NCI-H1092 treated with DMSO at 0.1 percent for 48 hours (cell line): ENCODE measurements at places on chromosomes 2 and 18.
A peak's percentile ranks its signal among the peaks of the same experiment; 100 is the strongest.

DNA sequence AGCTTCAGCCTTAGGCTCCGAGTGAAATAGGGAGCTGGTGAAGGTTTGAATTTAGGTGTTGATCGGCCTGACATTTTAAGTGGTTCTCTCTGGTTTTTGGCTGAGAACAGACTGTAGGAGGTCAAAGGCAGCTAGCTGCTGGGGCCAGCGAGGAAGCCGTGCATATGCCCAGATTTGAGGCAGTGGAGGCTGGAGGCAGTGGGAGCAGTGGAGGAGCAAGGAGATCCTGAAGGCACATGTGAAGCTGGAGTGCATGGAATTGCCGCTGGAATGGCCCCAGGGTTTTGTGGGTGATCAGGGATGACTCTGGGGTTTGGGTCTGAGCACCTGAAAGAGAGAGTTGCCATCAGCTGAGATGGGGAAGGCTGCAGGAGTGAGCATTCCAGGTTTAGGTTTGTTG is 25.1 kb downstream of the STEAP3 start:
- DNase-seq = no peak

DNA sequence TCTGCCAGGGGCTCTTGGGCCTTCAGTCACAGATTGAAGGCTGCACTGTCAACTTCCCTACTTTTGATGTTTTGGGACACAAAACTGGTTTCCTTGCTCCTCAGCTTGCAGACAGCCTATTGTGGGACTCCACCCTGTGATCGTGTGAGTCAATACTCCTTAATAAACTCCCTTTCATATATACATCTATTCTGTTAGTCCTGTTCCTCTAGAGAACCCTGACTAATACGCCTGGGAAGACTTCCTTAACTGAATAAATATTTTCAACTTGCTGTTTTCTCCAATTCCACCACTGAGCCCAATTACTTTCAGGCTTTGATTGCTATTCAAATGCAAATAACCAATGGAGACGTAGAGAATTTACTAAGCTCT is 61.4 kb upstream of the CCDC195 start:
- no peak for DNase-seq

GRCh38 chr18:47441914-47442313 is 190.5 kb upstream of the SKOR2 start:
- no peak for DNase-seq

DNA sequence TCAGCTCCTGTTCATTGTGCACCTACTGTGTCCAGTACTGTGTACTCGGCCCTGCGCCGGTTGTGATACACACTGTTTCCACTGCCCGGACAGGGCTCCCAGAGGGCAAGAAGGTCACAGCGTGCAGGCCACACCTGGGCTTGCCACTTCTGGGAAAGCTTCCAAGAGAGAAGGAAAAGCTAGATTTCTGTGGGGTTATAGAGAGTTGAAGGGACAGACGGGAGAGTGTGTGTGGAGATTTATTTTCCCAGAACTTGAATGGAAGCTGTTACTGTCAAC is 3.8 kb upstream of the CNDP1 start:
- DNase-seq = no peak

DNA sequence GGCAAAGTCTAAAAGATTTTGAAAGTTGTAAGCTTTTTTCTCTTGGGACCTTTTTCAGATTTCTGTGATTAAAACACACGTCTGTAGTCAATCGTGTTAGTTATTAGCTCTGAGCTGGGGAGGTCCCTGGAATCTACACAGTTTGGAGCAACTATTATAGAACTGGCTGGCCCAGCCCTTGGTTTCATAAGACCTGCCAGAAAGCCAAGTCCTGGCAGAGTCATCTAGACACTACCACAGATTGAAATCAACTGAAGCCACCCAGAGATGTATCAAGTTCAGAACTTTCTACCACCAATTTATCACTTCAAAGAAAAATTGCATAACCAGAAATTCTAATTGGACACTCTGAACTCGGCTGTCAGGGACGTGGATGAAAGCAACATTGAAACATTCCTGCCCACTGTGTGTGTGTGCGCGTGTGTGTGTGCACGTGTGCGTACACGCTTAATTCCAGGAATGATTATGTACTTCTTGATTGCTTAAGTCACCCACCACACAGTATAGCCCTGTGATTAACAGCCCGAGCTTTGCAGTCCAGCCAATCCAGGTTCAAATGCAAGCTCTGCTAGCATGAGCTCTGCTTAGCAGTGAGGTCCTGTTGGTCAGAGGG is 126.3 kb downstream of the TPGS2 start:
- no peak for DNase-seq

DNA sequence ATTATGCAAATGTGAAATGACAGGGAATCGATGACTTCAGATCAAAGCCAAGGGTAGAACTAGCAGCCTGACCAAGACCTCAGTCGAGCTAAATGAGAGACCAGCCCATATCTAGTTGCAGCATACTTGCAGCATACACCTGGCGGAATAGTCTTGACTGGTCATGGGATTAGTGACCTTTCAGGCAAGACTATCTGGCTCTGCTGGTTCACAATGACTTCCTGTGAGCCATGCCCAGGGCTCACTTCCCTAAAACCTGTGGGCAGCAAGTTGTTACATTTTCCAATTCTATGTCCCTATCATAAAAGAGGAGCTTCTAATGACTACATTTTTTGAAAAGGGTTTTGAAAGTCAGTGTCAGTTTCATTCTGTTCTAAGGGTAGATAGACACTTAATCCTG is 1624.9 kb upstream of the CELF4 start:
- DNase-seq = no peak

- no peak for DNase-seq
These were observed 155.8 kb upstream of the KLF7 start for GRCh38 chr2:207321514-207321913.

DNA sequence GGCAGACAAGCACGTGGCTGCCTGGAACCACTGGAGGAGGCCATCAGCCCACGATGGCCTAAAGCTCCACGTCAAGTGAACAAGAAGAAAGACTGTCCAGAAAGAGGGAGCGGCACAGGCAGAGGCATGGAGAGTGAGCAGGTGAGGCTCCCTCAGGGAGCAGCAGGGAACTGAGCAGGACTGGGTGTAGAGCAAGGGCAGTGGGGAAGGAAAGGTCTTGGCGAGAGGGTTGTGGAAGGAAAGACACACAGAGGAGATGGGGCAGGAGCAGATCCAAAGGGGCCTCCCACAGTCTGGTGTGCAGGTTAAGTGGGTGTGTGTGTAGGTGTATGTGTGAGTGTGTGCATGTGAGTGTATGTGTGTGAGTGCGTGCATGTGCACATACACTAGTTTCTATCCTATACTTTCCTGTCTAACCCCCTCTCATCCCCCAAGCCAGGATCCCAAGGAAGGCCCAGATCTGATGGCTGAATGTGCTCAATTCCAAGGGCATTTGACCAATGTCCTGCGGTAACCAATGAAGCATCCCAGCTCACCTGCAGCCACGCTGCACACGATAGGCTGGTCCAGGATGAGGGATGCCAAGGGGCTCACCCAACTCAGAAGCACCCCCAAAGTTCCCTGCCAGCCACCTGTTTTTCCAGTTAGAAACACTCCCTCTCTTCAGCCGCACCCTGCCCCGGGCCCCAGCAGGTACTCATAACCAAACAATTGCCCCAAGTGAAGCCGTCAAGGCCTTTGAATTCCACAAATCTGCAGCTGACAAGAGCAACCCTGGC is 262.5 kb upstream of the RAB6C start:
- no peak for DNase-seq

- DNase-seq = no peak
These were observed 22.1 kb upstream of the DOCK10 start for GRCh38 chr2:225064362-225064761.

DNA sequence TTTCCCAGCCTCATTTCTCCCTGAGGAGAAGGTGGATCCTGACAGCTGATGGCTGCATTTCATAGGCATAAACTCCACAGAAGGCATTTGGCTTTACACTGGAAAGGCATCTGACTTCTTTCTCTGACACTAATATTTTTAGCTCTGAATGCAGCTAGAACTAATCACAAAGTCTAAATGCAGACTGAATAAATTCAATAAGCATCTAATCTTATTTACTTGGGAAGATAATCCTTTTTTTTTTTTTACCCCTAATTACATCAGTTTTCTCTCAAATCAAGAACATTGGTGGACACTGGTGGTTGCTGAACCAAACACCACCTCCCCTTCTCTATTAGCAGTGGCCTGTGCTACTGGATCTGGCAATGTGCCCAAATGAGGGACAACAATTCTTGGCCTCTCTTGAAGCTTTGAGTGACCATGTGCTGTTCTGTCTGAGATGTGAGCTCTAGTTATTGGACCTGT is 50.9 kb upstream of the CD226 start:
- peak; percentile 6 for DNase-seq

GRCh38 chr2:35163948-35164347 is 1191.6 kb upstream of the CRIM1 start:
- no peak for DNase-seq

- peak; percentile 49 for DNase-seq
These were observed 69.2 kb downstream of the RNF144A start for GRCh38 chr2:6986301-6986911.

DNA sequence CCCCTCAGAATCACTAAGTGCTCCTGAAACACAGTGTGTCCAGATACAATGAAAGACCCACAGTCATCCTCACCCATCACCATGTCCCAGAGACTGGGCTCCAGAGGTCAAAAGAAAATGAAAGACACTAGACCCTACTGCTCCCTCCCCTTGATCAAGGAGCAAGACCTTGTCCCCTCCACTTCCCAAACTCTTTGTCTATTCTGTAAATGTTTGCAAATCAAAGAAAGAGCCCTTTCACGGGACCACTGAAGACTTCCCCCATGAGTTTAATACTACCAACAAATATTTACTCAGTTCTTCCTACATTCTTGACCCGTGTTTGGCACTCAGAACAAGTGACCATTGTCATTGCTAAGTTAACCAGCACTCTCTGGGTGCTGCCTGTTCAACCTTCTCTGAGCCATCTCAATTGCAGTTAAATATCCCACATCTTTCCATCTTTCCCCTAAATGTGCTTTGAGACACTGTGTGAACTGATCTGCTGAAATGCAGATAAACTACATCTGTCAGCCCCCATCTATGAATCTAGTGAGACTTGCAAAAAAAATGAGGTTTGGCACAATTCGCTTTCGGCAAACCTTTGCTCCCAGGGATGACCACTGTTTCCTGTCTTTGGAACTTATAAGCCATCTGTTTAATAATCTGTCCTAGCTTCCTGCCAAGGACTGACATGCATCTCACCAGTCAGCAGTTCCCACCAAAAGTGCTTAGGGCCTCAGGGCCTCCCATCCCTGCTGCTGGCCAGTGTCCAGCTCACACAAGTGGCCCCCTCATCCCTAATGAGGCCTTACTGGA is 170.3 kb downstream of the GFPT1 start:
- DNase-seq = no peak

DNA sequence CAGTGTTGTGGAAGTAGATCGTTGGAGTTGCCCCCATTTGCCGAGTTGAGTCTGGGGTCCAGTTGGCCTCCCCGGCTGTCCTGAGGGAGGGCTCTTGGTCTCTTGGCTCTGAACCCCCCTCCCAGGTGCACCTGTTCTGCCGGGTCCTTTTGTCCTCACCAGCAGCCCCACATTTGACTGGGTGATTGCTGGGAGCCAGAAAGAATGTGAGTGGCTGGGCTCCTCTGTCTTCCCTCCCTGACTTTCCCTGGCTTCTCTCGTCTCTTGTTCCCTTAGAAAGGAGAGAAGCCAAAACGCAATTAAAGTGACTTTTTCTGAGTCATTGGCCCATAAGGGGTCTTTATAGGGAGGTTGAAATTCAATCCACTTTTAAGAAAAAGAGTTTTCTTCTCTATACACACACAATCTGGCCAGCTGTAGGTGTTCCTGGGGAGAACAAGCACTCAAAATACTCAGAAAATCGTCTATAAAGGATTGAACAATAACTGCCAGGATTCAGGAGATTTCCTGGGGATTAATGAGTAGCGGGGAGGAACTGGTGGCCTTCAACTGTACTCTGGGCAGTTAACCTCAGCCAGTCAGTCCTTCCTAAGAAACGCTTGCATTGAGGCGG is 131.0 kb downstream of the TMEM182 start:
- peak; percentile 3 for DNase-seq

GRCh38 chr2:100891906-100892642 is 72.1 kb downstream of the NPAS2 start:
- no peak for DNase-seq

- DNase-seq = no peak
These were observed 126.1 kb downstream of the INHBB start for GRCh38 chr2:120472031-120472430.

GRCh38 chr2:172783165-172783898 is 47.7 kb downstream of the RAPGEF4 start:
- no peak for DNase-seq

- DNase-seq = peak; percentile 39
These were observed 110.7 kb downstream of the NFATC1 start for GRCh38 chr18:79506191-79507075.

- DNase-seq = no peak
These were observed 36.3 kb upstream of the LGALSL start for GRCh38 chr2:64417624-64418023.

GRCh38 chr18:46772357-46772756 is 15.5 kb upstream of the ST8SIA5 start:
- no peak for DNase-seq

GRCh38 chr2:45953376-45954027 is 302.0 kb downstream of the PRKCE start:
- no peak for DNase-seq

- DNase-seq = no peak
These were observed 145.4 kb upstream of the SATB2 start for GRCh38 chr2:199602896-199603717.

- no peak for DNase-seq
These were observed 222.3 kb downstream of the IKZF2 start for GRCh38 chr2:212929116-212929515.

- no peak for DNase-seq
These were observed 636 bp downstream of the ARL4C start for GRCh38 chr2:234496055-234496834.

DNA sequence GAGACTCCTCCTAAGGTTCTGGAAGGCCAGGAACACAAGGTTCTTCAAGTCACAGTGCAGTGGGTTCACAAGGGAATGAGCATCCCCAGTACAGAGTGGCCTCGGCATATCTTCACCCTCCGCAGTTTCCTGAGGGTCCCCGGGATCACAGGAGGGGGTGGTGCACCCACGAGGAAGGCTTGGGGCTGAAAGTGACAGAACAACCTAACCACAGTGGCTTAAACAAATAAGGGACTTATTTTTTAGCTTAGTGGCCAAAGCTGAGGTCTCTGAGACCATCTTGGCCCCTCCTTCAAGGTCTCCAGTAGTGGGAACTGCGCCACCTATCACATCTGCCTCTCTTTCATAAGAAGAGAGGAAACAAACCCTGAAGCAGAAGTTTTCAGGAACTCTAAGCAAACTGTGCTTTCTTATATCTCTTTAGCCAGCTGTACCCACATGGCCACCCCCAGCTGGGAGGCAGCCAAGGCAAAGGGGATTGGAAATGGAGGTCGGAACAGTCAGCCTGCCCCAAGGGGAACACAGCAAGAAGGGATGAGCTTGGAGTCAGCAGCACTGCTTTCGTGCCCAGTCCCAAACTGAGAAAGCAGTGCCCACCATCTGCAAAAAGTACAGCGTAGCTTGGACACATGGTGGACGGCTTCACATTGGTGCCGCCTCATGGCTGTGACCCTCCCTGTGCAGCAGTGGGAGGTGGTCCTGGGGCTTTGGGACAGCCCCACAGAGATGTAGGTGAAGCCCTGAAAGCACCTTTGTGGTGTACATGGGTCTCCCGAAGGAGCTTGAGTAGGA is 260.0 kb upstream of the ID2 start:
- DNase-seq = no peak

- no peak for DNase-seq
These were observed 161.1 kb downstream of the ARL4C start for GRCh38 chr2:234335661-234336228.

- no peak for DNase-seq
These were observed 657.8 kb downstream of the KCNJ3 start for GRCh38 chr2:155356250-155356649.
